NCI-H524 (cell line): ENCODE measurements at places on chromosomes 2 and 18.

DNA sequence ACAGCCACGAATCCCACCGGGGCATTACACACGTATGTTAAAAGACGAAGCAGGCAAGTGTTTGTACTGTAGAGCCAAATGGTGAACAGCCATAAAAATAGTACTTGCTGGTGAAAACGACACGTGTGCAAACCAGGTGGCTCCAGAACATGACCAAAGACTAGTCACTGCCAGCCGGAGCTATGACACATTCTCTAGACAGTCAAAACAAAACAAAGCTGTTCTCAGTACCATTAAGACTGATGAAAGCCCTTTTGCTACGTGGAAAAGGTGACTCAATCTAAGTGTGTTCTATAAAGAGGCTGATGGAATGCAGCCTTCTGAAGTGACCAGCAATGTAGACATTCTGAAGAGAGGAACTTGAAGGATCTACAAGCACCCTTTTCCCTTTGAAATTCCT is 367.7 kb upstream of the NETO1 start:
- no peak for DNase-seq

DNA sequence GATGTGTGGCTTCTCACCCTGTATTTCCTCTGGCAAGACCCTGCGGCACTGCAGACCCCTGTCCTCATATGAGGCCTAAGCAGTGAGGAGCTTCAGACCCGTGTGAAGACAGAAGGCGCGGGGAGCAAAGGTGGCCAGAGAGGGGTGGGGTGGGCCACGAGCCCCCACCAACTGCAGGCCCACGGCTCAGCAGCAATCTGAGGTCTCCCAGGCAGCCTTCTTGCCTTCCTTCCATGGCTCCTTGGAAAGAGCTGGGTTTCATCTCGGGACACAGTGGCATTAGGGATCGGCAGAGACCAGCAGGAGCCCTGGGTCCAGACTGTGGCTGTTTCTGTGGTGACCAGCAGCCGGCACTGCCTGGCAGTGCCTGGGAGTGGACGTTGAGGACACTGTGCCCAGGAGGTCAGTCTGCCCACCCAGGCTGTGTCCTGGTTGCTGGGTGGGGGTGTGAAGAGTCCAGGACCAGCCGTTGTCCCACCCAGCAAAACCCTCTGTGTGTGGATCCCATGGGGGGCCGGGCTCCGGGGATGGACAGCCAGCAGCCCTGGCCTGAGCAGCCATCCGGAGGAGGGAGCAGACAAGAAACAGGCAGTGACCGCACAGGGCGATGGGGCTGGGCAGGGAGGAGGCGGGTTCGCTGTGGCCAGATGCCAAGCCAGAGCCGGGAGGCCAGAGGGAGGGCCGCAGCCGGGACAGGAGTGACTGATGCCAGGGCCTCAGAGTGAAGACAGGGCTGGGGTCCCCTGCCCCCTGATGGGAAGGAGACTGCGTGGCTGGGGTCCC is 73.8 kb downstream of the RRM2 start:
- DNase-seq = no peak

GRCh38 chr2:19723021-19723420 is 178.8 kb downstream of the TTC32 start:
- DNase-seq = no peak

DNA sequence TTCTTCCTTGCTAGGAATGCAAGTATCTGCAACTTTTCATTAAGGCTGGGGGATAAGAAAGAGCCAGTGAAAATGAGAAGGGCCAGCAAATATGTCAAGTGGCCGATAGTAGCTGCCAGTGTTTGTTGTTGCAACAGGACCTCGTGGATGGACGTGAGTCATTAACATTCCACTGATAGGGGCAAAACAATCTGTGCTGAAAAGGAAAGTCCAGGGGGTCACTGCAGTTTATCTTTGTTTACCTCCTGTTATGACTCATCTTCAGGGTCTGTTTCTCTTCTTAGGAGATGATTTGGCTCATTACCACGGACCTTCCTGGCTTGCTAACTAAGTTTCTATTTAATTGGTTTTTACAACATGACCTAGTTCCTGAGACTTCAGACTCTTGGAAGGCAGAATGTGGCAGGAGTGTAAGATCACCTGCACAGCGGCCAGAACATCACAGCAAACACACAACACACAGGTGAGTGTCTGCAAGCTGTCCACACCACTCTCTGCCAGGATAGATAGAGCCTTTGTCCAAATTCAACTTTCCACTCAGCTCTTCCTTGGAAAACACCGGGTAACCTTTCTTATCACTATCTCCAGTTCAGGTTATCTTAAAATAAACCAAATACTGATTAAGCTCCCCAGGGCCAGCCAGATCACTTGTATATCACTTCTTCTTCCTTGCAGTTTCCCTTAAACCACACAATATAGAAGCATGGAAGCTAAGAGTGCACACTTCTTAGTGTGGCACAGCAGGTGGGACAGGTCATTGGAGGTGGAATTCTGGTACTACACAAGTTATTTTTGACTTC is 157.5 kb upstream of the LMAN1 start:
- no peak for DNase-seq

DNA sequence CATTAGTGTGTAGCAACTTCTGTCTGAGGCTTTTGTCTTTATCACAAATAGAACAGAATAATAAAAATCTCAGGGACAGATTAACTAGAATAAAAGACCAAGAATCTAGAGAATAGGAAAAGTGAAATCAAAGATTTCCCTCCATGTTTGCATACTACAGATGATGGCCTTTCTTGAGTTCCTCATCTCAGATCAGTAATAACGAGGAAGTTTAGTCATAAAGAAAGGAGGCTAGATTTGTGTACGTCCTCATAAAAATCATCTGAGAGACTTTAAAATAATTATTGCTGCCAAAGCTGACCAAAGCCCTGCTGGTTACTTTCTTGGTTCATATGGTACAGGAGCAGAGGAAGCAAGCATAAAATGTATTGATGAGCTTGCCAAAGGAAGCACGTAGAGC is 117.3 kb downstream of the MIB1 start:
- no peak for DNase-seq

DNA sequence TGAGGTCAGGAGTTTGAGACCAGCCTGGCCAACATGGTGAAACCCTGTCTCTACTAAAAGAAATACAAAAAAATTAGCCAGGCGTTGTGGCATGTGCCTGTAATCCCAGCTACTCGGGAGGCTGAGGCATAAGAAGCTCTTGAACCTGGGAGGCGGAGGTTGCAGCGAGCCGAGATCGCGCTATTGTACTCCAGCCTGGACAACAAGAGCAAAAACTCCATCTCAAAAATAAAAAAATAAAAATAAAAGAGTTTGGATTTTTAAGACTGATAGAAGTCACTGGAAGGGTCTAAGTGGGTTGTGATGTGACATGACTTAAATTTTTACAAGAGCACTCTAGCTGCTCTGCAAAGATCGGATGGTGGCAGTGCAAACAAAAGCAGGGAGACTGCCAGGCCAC is 15.9 kb downstream of the KCNK3 start:
- DNase-seq = no peak

DNA sequence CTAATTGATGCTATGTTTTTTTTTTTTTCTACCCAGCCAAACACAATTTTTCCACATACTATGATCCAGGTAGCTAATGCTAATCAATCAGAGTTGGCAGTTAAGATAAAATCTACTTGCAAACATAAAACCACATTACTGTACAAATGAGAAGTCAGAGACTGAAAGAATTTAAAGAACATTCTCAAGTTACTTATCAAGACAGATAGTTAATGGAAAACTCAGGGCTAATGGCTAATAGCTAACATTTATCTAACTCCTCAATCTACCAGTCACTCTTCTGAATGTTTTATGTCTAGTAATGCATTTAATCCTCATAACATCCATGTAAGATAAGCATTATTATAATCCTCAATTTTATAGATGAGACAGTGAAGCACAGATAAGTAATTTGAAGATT is 537.6 kb upstream of the SETBP1 start:
- no peak for DNase-seq

GRCh38 chr2:202774104-202774503 is 97.5 kb downstream of the ICA1L start:
- no peak for DNase-seq

- DNase-seq = no peak
Observed at GRCh38 chr18:80143881-80144280, 34.8 kb downstream of the ADNP2 start.

- no peak for DNase-seq
Observed at GRCh38 chr18:44686156-44686555, 5.5 kb downstream of the SETBP1 start.

DNA sequence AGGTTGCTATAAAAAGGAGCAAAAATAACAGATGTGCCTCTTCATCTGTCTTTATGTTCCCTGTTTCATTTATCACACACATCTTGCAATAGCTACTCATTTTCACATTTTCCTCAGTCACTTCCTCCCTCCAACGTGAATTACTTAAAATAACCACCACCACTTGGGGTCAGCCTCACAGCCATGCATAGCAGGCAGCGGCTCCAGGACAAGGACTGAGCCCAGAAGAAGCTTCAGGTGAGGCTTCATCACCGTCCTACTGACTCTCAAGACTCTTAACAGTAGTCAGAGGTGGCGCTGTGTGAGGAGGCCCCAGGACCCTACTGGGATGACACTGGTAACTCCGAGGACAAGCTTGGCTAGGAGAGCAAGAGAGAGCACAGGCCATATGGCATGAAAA is 15.5 kb upstream of the ST8SIA5 start:
- peak; percentile 43 for DNase-seq

GRCh38 chr2:72973566-72974435 is 56.5 kb downstream of the EMX1 start:
- DNase-seq = peak; percentile 68

GRCh38 chr2:100142393-100142792 is at the start of gene AFF3:
AFF3 (minus strand) TSS chr2:100142590; CDS start chr2:100104454, 38,136 bp downstream.
- DNase-seq = no peak

- no peak for DNase-seq
Observed at GRCh38 chr2:225052703-225053102, 10.4 kb upstream of the DOCK10 start.

GRCh38 chr2:30584116-30584515 is 137.1 kb downstream of the LCLAT1 start:
- no peak for DNase-seq

DNA sequence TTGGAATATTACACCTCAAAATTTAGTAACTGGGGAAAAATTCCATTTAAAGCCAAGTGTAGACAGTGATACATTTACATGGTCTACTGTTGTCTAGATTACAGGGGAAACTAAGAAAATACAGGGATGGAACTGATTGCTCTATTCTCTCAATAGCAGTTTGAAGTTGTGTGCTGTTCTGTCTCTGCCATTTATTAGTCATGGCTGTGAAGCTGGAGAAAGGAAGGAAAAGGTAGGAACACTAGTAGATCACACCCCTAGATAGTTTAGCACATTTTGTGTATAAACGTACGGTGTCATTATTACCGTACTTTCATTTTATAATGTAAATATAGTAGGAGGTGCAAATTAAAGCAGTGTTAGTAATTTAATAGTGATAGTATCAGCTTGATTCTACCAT is 170.5 kb downstream of the PHLPP1 start:
- DNase-seq = no peak

GRCh38 chr2:135975702-135976101 is 9.7 kb downstream of the DARS1 start:
- DNase-seq = no peak

GRCh38 chr2:190970160-190970559 is 43.8 kb downstream of the STAT1 start:
- DNase-seq = no peak
